GM03348 (cell line): ENCODE measurements at places on chromosomes 11 and 22.

GRCh38 chr11:27513389-27513788, 6.8 kb upstream of the LIN7C start:
- no peak for DNase-seq

DNA sequence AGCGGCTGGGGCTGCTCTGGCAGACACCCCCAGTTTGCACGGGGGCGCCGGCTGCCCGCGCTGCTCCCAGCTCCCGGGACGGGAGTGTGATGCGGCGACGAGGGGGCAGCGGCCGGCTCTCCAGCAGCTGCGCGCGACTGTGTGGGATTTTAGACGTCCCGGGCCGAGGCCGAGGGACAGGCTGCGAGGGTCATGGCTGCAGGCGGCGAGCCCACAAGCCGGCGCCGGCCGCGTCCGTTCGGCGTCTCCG, 159 bp downstream of the FZD4 start:
- DNase-seq = no peak

GRCh38 chr11:131841925-131842635, 471.7 kb downstream of the NTM start:
- no peak for DNase-seq

GRCh38 chr11:69308491-69308911, 14.5 kb downstream of the MYEOV start:
- no peak for DNase-seq

GRCh38 chr11:112829971-112830654, 131.1 kb upstream of the NCAM1 start:
- no peak for DNase-seq

DNA sequence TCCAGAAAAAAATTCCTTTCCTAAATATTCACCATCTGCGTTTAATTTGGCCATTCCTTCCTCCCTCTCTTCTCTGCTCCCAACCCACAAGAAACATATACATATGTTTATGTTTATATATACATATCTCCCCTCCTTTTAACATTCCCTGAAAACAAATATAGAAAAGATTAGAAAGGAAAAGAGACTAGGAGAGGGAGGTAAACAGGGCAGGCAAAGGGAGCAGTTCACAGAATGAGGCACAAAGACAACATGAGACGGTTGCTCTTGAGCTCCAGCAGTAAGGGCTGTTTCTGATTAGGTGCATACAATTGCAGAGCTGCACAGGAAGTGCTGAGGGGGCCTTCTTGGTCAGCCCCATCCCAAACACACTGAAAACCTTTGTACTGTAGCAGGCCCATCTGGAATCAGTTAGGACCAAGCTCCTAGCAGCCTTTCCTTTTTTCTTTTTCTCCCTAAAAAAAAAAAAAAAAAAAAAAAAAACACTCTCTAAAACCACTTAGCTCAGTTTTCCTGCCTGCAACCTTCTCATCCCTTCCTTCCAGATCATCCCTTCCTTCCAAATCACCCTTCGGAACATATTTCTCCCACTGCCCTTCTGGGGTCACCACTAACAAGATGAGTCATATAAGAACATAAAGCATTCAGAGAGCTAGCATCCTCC, 57.0 kb downstream of the RBFOX2 start:
- peak; percentile 71 for DNase-seq

DNA sequence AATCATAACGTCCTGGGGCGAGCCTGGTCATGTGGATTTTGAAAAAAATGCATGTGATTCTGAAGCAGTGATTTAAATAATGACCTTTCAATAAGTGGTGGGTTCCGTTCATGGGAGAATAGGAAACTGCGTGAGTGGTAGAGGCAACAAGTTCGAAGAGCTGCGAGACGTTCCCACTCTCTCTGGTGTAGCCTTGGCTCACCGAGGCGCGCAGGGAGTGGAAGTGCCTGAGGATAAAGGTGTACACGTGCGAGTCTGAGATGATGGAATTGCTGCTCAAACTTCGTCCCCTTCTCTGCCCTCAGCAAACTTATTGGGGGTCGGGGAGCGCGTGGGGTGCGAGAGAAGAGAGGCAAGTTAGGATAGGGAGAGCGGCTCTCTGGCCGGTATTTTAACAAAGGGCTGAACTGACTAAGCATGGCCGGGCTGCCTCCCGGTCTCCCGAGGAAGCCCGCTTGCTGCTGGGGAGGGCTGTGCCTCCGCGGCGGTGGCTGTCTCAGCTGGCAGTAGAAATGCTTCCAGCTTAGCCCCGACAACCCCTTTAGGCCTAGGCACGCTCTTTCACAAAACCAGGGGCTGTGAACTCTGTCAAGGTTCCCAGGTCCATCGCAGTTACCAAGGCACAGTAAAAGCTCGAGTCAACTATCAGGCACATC, 875 bp upstream of the STT3A start:
- peak; percentile 64 for DNase-seq

DNA sequence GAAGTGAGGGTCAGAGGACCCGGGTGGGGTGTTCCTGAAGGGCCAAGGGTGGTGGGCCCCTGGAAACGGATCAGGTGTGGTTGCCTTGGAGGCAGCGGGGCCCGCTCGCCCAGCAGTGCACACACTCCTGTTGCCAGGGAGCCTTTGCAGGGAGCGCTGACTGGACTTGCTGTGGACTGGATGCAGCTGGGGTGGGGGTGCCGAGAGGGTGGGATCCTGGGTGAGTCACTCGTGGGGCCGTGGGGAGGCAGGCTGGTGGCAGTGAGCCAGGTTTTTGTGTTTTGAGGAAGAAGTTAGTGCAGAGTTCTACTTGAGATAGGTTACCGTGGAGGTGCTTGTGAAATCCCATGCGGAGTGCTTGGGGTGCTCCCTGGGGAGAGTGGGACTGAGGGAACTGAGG, 1.3 kb downstream of the MRPL23 start:
- no peak for DNase-seq

DNA sequence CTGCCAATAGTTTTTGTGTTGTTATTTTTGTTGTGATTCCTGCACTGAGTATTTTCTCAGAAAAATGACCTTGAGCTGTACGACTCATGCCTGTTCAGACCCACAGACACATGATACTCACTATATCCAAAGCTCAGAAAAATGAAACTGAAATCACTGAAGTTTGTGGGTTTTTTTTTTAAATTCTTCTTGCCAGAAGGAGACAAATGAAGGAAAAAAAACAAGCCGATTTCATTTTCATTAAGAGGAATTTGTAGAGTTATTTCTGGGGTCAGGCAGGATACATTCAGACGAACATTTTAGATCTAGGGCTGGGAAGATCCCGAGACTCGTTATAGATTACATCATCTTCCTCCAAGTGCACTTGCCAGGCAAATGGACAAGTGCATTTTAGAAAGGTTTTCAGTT, 60.4 kb downstream of the BMAL1 start:
- peak; percentile 63 for DNase-seq

- no peak for DNase-seq
These were observed 35.6 kb downstream of the PC start for GRCh38 chr11:66922551-66922950.

DNA sequence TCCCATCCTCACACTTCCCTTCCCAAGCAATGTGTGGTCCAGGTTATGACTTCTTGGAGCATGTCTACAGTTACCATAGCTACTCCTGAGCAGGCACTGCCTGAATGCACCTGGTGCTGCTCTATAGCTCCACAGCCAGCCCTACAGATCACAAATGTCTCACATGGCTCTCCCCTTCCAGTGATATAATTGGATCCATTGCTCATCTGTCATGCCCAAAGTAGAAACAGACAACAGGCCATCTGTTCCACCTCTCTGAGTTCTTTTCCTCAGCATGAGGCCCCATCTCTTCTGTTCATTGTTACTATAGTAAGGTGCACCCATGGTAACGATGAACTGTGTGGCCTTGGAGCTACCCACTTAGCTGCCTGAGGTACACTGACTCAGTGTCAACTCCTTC, 320.3 kb upstream of the ZC3H12C start:
- DNase-seq = no peak

DNA sequence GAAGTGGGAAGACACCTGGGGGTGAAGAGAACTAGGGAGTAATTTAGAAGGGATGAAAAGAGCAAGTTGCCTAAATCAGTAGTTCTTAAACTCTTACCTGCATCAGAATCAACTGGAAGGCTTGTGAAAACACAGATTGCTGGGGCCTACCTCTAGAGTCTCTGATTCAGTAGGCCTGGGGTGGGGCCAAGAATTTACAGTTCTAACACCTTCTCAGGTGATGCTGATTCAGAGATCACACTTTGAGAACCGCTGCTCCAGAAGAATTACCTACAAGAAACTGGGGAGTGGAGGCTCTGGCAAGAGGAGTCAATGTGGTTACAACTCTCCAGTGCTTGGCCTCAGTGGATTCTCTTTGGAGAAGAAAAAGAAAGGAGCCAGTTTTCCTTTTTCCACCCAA, 128.7 kb downstream of the C11orf58 start:
- no peak for DNase-seq

DNA sequence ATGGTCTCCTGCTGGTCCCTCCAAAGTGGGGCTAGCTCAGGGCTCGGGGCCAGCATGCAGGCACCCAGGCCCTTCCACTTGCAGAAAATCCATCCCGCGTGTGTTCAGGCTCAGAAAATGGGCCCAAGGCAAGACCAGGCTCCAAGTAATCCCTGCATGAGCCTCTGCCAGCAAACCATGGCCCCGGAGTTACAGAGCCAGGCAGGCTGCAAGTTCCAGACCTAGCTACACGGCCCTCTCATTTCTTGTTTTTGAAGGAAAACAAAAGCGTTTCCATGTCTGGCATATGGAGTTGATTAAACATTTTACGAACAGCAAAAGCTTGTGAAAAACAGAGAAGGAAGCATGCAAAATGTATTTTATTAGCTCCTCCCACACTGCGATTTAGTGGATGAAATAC, 29.7 kb downstream of the KIAA0930 start:
- peak; percentile 70 for DNase-seq

GRCh38 chr11:61917334-61918109, at the start of gene RAB3IL1:
Gene RAB3IL1, minus strand, starts transcription at chr11:61917566. Its CDS starts 199 bp downstream, at chr11:61917367.
- DNase-seq = peak; percentile 95

DNA sequence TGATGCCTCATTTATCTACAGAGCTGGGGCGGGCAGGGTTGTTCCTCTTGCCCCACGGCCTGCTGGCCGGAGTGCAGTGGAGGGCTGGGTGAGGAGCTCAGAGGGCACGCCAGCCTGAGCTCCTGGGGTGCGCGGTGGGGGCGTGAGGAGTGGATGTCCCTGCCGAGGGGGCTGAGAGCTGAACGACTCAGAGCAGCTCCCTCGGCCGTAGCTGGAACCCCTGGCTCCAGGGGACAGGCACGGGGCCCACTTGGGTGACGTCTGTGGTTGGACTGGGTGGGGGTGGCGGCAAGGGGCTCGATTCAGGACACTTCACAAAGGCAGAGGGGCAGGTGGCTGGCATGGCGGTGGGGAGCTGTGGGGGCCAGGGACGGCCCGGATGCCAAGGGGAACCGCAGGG, 62.4 kb downstream of the TRMU start:
- no peak for DNase-seq

DNA sequence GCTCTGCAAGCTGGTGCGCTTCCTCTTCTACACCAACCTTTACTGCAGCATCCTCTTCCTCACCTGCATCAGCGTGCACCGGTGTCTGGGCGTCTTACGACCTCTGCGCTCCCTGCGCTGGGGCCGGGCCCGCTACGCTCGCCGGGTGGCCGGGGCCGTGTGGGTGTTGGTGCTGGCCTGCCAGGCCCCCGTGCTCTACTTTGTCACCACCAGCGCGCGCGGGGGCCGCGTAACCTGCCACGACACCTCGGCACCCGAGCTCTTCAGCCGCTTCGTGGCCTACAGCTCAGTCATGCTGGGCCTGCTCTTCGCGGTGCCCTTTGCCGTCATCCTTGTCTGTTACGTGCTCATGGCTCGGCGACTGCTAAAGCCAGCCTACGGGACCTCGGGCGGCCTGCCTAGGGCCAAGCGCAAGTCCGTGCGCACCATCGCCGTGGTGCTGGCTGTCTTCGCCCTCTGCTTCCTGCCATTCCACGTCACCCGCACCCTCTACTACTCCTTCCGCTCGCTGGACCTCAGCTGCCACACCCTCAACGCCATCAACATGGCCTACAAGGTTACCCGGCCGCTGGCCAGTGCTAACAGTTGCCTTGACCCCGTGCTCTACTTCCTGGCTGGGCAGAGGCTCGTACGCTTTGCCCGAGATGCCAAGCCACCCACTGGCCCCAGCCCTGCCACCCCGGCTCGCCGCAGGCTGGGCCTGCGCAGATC, 16.5 kb downstream of the P2RY2 start:
- no peak for DNase-seq

GRCh38 chr11:64743591-64744543, at the start of gene RASGRP2:
Gene RASGRP2, minus strand, starts transcription at chr11:64744142. Its CDS starts 1,276 bp downstream, at chr11:64742866.
- peak; percentile 51 for DNase-seq
